ENCODE measurements at places on chromosomes 5 and 9. TPM values are rescaled to one million over a fixed set of nuclear protein-coding genes. Genes with fewer than 3 reads are reported as not detected.
A peak's percentile ranks its signal among the peaks of the same experiment; 100 is the strongest.

GRCh38 chr5:157530226-157530972 lies 45.2 kb downstream of the ADAM19 start:
- no peak for DNase-seq

DNA sequence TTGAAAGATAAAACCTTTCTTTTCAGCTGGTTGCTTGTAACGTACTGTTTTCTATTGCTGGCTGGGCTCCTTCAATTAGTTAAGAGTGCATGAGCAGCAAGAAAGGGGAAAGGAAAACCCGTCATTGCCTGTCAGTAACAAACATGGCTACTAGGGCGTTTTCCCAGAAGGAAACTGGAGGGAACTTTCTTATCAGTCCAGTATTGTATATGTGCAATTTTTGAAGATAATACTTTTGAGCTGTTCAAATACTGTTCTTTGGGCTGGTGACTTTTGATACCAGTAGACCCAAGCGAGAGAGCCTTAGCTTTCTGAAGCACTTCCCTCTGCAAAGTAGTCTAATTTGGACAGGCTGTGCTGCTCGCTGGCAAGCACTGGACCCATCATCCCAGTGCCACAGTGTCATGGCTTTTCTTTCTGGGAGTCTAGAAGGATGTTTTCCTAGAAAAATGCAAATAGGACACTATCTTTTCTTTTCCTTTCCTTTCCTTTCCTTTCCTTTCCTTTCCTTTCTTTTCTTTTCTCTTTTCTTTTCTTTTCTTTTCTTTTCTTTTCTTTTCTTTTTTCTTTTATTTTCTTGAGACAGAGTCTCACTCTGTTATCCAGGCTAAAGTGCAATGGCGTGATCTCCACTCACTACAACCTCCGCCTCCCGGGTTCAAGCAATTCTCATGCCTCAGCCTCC lies 149.9 kb upstream of the SMIM23 start:
- no peak for DNase-seq

DNA sequence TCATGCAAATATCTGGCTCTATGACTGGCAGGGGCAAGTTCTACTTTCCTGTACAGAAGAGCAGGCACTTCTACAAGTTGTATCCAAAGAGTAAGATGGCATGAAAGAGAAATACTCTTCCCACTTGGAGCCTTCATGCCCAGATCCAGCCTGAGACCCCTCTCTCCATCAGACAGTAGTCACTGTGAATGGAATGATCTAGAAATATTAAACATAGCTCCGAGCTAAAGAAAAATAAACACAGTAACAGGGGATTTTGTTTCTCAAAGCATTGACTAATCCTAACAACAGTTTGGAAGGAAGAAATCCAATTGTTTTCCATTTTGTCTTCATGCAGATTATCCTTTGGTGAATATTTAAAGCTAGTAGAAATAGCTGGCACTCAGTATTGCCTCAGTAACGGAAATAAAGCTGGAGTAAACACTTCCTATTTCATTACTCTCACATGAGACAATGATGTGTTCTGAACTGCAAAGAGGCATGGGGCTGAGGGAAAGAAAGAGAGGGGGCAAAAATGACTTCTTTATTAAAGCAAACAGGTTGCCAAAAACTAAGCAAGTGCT lies 100.0 kb downstream of the SEMA5A start:
- DNase-seq: no peak

DNA sequence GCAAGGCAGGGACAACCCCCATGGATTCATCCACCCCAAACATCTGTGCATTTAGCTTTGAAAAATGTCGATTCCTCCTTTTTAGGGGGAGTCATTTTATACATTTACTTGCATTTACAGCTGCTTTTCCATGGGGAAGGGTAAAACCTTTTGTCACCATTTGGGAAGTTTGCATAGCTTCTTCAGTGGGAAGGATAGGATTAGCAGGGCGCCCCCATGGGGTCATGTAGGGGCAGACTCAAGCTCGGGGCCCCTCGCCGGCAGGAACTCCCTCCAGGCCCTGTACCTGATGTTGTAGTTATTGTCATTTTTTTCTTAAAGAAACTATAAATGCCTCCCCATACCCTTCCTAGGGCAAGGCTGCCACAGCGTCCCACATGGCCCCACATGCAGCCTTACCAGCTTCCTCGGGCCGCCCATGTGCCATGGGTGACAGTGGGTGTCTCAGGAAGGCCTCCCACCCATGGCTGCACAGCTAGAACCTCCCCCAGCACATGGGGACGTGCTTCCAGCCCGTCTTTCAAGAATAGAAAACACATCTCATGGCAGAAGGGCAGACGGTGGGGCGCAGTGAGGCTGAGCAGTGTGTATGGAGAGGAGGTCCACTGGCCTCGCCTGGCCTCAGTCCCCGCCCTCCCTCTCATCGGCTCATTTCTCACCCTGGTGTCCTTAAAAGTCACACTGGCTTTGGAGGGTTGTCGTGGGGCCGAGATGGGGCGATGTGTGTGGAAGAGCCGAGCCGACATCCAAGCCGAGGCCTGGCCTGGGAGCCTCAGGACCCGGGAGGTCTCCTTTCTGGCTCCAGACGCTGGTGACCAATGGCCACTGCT lies 76.1 kb upstream of the OTULINL start:
- DNase-seq: no peak

DNA sequence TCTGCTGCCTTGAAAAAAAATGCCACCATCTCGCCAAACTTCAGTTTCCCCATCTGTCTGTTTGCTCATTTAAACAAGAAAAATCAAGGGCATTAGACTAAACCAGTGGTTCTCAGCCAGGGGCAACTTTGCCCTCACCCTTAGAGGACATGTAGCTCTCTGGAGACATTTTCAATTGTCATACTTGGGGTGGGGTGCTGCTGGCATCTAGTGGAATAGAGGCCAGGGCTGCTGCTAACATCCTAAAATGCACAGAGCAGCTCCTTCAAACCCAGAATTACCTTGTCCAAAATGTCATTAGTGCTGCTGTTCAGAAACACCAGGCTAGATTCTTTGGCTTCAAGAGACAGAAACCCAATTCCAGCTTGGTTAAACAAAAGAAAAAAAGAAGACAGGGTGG lies 71.1 kb upstream of the FOXE1 start:
- no peak for DNase-seq

- DNase-seq: no peak
These were observed 582.6 kb upstream of the TLE4 start for GRCh38 chr9:78989031-78989658.

DNA sequence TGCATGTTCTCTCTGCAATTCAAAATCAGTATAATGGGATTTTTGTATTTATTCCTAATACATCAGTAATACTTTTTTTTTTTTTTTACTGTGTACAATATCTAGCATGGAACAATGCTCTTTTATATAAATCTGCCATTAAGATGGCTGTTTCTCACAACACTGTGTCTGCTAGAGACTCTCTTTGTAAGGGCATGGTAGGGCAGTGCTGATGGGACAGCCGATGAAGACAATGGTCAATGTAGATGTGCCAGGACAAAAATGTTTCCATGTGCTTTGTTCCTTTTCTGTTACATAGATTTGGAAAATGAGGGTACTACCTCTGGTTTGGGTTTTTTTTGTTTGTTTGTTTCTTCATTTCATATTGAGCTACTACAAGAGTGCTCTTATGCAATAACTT lies 95.3 kb upstream of the ITGA2 start:
- DNase-seq: no peak

GRCh38 chr5:19536387-19536786 lies 451.6 kb downstream of the CDH18 start:
- DNase-seq: no peak

DNA sequence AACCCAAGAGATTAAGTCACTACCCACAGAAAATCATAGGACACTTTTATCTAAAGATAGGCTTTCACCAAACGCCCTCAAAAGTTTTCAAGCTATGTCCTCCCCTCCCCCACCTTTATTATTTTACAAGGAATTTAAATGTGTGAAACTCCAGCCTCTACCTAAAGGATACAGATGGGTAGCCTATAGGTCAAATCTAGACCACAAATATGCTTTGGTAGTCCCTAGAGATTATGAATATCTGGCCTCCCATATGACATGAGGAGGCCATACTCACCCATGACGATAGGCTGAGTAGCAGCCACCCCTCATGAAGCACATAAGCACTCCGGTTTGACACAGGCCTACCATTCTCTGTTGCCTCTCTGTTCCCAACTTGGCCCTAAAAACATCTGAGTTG lies 11.9 kb downstream of the SIL1 start:
- no peak for DNase-seq

- DNase-seq: no peak
These were observed 37.1 kb upstream of the NR3C1 start for GRCh38 chr5:143440448-143441115.

DNA sequence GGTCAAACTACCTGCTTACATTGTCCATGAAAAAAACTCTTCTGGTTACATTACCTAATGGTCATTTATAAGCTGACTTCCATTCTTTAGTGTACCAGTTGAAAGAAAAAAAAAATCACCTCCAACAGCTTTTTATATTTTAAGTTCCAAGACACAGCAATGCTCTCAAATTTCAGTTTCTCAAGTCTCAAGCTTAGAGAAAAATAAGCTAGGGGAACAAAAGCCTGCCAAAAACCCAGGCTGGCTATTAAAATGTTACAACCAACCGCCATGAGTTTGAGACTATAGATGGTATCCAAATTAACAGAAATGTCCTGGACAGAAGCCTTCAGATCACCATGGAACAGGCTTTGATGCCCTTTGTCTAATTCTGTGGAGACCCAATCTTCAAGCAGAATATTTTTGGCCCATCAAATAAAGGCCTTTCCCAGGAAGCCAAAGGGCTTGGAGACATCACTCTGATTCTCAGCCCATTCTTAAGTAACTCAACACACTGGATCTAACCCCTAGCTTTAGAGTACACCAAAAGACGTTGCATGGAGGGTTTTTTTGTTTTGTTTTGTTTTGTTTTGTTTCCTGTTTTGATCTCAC lies 343.7 kb downstream of the GLIS3 start:
- no peak for DNase-seq

DNA sequence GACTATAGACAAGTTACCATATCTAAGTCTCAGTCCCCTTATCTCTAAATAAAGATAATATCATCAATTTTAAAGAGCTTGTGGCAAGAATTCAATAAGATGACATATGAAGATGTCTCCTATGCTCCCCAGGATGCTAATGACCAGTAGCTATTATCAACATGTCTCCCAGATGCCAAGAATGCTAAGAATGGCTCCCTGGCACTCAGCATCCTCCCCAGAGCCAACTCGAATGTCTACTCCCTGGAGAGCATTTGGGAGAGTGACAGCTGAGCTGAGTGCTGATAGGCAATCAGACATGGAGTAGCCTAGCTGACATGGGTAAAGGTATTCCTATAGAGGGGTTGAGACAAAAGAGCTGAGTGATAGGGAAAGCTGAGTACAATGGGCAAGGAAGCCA lies 15.9 kb downstream of the P4HA2 start:
- DNase-seq: no peak

- DNase-seq: no peak
These were observed 6.3 kb downstream of the TTC16 start for GRCh38 chr9:127722055-127722745.

DNA sequence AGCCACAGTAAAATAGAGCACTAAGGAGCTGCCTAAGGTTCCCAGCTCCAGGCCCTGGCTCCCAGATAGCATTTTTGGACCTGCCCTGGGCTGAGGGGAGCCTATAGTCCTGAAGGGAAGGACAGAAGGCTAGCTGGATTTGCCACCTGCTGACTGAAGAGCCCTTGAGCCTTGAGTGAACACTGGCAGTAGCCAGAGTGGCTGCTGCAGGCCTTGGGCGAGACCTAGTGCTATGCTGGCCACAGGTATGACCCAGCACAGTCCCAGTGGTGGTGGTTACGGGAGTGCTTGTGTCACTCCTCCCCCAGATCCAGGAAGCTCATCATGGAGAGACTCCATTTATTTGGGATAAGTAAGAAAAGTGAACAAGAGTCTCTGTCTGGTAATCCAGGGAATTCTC lies 10.3 kb upstream of the STX17 start:
- no peak for DNase-seq

DNA sequence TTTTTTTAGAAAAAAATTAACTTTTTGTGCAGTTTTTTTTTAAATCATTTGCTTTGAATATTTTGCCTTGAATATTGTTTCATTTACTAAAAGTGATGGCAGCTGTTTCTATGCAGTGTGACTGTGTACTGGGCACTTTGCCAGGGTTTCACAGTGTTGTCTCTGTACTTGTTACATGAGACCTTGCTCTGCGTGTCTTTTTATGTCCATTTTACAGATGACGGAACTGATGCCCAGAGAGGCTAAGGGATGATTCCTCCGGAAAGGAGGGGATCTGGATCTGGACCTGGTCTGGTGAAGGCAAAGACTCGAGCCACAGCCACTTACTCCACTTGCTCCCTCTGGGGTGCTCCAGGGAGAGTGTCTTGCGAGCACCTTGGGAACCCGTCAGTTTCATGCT lies 124.8 kb upstream of the PTCH1 start:
- no peak for DNase-seq

- DNase-seq: no peak
These were observed 78.9 kb downstream of the OR2K2 start for GRCh38 chr9:111250875-111251842.

DNA sequence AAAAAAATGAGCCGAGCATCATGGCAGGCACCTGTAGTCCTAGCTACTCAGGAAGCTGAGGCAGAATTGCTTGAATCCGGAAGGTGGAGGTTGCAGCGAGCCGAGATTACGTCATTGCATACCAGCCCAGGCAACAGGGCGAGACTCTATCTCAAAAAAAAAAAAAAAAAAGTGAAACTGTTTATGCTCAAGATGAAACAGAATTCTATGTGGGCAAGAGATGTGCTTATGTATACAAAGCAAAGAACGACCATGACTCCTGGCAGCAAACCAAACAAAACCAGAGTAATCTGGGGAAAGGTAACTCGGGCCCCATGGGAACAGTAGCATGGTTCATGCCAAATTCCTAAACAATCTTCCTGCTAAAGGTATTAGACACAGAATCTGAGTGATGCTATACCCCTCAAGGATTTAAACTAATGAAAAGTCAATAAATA lies 32.6 kb upstream of the PLAC8L1 start:
- peak; percentile 31 for DNase-seq

DNA sequence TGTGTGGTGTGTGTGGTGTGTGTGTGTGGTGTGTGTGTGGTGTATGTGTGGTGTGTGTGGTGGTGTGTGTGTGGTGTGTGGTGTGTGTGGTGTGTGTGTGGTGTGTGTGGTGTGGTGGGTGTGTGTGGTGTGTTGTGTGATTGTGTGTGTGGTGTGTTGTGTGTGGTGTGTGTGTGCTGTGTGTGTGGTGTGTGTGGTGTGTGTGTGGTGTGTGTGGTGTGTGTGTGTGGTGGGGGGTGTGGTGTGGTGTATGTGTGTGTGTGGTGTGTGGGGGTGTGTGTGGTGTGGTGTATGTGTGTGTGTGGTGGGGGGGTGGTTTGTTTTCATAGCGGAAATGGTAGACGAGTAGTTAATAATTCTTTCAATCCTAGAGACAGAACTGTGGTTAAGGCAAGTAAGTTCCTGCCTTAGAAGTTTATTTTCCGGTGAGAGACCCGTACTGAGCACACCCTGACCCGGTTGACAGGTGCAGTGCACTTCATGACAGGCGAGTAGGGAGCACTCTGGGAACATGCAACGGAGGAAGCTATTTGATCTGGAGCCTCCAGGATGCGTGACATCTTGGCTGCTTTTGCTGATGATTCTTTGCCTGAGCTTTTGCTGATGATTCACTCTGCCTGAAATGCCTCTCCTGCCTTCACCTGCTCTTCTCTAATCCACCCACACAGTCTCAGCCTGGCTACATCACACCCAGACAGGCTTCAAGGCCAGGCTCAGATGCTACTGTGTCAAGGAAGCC lies 21.7 kb upstream of the FAT2 start:
- DNase-seq: no peak

GRCh38 chr9:123432331-123433236 lies 76.6 kb downstream of the CRB2 start:
- no peak for DNase-seq

WDR5 gene
- polyA plus RNA-seq: 30.4 TPM

SHISAL2B gene
- 0.06 TPM for polyA plus RNA-seq

TPRN gene
- 32.1 TPM for polyA plus RNA-seq

IRGM gene
- 0.09 TPM for polyA plus RNA-seq

IFNA21 gene
- 0.13 TPM for polyA plus RNA-seq

CD180 gene
- polyA plus RNA-seq: 1.1 TPM

MEIKIN gene
- polyA plus RNA-seq: not detected

Data from large intestine (tissue), 12 donors.